Stimulated activated CD8-positive, alpha-beta memory T cell treated with anti-CD3 and anti-CD28 coated beads, Interleukin-7, amount 100 ng/mL, for 4 hours (primary cell): ENCODE measurements at places on chromosomes 12 and 14.

GRCh38 chr14:30651937-30652336, 29.8 kb downstream of the SCFD1 start:
- DNase-seq = no peak

DNA sequence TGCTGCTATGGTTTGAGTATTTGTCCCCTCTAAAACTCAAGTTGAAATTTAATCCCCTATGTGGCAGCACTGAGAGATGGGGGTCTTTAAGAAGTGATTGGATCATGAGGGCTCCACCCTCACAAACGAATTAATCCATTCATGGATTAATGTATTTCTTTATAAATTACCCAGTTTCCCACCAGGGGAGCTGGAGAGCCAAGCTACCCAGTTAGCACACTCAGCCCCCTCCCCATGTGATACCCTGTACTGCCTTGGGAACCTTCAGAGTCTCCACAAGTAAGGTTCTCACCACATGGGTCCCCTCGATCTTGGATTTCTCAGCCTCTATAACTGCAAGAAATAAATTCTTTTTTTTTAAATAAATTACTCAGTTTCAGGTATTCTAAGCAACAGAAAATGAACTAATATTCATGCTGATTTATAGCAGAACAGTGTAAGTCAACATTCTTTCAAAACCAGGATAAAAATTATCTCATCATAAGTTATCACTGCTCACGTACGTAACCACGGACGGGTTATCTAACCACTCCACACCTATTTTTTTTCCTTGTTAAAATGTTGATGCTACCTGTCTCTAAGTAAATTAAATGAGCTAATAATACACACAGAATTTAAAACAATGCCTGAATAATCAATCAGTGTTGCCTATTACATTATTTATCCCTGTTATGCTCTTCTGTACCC, 3.6 kb downstream of the NAP1L1 start:
- no peak for DNase-seq

GRCh38 chr12:49264873-49265792, at the start of gene TUBA1C:
Gene TUBA1C, plus strand, starts transcription at chr12:49265082. Its CDS starts 100 bp downstream, at chr12:49265182.
- peak; percentile 78 for DNase-seq

GRCh38 chr14:92323916-92324818, 1.2 kb downstream of the SLC24A4 start:
- no peak for DNase-seq

DNA sequence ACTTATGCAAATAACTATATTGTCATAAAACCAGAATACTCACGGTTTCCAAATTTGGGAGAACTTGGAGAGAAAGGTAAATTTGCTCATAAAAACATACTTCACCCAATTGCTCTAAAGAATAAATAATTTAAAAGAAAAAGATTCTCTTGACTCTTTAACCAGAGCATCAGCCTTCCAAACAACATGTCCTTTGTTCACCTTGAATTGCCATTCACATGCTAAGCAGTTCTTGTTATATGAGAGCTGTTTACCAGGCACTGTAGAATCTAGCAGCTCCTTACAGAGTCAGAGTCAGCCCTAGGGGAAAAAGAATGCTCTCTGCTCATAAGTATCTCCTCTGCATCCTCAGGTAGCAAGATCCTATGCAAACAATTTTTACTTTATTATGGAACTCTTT, 10.2 kb downstream of the SLCO1A2 start:
- DNase-seq = no peak

DNA sequence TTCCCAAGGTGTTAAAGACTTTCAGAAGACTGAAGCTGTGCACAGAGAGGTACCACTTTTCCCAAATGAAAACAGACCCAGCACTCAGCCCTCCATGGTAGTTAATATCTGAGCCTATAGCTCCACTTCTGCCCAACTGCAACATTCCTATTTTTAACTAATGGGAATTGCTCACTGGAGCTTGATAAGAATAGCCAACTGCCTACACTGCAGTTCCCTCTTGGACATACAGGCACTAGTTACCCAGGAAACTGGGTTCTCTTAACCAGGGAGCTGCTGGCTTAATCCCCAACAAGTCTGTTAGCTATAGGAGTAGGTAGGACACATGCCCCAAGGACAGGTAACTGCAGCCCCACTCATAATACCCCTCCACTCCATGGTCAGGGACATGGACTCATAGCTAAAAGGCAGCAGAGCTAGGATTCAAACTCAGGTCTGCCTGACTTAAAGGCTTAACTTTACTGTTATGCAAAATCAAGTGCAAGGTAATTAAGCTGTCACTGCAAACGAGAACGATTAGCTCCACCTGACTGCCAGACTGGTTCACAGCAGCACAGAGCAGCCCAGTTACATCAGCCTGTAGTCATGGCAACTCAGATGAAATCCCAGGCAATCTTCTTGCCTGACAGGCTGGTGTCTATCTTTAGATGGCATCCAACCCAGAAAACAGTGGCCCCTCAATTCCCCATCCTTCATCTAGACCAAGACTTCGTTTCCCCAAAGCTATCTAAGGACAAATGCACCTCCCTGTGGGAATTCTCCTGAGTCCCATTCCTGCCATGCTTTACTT, 77.1 kb upstream of the ACTN1 start:
- DNase-seq = no peak

DNA sequence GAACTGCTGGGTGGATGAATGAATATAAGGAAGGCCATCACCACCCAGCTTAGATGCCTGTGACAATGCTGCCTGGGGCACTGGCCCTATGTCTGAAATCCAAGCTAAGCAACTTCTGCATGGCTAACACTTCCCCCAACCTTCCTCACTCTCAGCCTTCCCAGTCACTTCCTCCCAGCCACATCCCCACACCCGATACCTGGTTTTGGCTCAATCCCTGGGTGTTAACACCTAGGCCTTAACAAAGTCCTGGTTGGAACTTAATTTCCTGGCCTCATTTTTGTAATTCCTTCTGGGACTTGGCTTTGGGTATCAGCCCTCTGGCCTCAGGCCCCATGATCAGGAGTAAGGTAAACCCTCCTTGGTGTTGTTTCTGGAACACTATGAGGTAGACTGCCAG, 110.0 kb downstream of the EFCAB11 start:
- DNase-seq = no peak

- DNase-seq = no peak
Measured at GRCh38 chr12:49165114-49165513, 23.8 kb downstream of the TUBA1A start.
